ENCODE measurements at places on chromosomes 4 and X.

DNA sequence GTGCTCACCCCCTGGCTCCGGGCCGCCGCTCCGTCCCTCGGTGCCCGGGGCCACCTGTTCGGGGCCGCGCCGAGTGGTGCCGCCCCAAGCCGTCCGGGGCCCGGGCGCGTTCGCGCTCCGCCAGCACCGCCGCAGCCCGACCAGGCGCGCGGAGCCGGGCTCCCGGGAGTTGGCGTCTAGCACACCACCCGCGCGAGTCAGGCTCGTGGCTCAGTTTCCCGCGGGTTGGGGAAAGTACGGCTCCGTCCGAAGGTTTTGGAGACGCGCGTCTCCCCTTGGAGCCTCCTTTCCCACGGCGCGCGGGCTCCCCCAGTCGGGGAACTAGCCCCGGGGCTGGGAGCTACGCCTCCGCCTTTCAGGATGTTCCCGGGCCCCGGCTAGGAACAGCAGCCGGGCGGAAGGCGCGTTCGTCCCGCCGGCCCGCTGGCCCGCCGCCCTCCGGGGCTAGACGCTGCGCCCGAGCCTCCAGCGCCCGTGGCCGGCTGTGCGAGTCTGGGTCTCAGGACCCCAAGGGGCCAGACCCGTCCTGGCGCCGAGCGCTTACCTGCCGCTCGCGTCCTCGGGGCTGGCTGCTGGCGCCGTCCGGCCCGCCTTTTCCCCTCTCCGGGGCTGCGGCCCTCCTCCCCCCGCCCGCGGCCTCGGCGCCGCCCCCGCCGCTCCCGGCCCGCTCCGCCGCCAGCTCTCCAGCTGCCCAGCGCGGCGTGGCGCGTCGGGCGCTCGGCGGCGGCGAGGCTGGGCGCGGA lies at the start of gene ADGRG2:
Gene ADGRG2 (minus strand): TSS at position 571 of the 743 bp plus-strand sequence. CDS start 53,634 bp downstream, outside the sequence.
- peak; percentile 50 for DNase-seq

- DNase-seq: no peak
Measured at GRCh38 chr4:2762048-2762447, 5.9 kb upstream of the TNIP2 start.

DNA sequence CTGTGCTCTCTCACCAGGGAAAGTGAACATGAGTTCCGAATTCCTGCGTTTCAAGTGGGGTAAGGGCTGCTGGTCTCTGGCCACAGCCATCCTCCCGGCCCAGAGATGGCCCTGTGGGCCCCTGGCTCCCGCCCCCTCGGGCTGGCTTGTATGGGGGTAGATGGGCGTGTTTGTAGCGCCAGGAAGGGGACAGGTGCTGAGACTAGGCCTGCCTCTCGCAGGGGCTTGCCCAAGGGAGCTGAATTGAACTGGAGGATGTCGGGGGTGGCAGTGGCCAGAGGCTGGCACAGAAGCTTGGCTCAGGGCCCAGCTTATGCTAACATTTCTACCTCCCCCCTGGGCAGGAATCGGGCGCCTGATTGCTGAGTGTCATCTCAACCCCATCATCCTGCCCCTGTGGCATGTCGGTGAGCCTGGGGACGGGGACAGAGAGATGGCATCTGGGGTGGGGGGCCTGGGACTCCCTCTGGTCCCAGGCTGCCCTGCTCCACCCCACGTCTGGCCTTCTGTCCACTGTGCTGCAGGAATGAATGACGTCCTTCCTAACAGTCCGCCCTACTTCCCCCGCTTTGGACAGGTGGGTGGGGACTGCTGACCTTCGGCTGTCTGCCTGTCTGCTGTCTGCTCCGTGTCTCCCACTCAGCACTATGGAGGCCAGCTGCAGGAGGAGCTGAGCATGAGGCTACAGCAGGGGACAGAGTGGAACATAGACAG lies 8.5 kb downstream of the TAFAZZIN start:
- DNase-seq: no peak

DNA sequence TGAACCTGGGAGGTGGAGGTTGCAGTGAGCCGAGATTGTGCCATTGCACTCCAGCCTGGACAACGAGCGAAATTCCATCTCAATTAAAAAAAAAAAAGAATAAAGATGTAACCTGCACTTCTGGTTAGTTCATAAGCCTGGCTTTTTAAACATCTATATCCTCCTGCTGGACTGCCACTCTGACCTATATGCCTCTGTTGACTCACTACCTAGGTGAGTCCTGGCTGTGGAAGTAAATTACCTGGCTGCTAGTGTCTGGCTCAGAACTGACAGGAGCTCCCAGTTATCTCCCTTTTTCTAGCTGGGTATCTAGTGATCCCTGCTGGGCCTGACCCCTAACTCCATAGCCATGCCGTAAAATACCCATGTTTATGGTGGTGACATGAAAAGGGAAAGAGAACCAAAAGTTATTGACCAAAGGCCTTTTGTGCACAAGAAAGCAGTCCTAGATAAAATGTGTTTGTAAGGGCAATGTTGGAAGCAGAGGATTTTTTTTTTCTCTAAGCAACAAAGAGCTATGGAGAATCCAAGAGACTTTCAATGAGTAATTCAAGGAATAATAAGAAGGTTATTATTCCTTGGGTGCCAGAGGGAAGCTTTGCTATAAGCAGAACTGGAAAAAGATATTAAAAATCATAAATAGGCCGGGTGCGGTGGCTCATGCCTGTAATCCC lies 10.4 kb upstream of the G3BP2 start:
- no peak for DNase-seq

- no peak for DNase-seq
Measured at GRCh38 chr4:145785391-145786008, 105.6 kb downstream of the C4orf51 start.

Measured in NCI-H460 (cell line).